ENCODE measurements at places on chromosomes 11 and 22.
A peak's percentile ranks its signal among the peaks of the same experiment; 100 is the strongest.

DNA sequence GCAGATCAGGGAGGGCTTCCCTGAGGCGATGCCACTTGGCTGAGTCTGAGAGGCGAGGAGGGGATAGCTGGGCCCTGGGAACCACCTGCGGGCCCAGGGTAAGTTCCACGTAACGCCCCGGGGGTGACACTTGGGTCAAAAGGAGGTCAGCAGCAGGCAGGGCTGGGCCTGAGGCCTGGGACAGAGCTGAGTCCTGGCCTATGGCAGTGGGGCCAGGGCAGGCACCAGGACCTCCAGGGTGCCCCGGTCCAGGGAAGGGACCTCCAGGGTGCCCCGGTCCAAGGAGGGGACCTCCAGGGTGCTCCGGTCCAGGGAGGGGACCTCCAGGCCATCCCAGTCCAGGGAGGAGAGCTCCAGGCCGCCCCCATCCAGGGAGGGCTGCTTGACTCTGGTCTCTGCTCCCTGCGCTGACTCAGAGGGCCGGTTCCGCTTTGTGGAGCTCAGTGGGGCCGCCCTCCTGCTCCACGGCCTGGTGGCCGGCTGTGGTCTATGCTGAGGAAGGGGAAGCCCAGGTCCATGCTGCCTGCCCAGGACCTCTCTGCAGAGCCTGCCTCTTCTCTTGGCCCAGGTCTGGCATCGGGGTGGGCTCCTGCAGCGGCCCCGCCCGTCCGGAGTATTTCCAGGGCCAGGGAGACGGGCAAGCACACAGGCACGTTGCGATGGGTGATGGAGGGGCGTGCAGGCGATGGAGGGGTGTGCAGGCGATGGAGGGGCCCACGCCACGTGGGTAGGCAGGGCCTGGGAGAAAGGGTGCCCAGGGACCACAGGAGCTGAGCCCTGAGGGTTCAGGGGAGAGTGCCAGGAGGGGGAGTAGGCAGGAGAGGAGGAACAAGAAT lies 19.5 kb upstream of the WNT7B start:
- DNase-seq: no peak

- no peak for DNase-seq
These were observed 785 bp upstream of the SUSD2 start for GRCh38 chr22:24180316-24181087.

GRCh38 chr11:77316733-77317342 lies 15.4 kb upstream of the GDPD4 start:
- DNase-seq: no peak

GRCh38 chr22:29014773-29015172 lies 46.9 kb downstream of the C22orf31 start:
- DNase-seq: no peak

DNA sequence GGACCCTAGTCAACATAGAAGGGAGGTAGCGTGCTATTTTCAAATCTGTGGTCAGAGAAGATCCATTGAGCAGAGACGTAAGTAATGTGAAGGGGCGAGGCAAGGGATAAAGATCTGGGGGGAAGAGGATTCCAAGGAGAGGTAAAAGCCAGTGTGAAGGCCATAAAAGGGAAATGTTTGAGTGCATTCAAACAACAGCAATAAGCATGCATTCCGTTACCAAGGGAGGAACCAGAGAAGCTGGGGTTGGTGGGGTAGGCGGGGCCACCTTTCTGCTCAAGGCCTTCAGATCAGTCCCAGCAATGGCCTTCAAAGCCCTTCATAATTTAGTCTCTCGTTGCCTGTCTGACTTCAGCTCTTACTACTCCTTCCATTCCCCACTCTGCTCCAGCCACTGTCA lies 18.4 kb upstream of the SMPD1 start:
- DNase-seq: no peak

DNA sequence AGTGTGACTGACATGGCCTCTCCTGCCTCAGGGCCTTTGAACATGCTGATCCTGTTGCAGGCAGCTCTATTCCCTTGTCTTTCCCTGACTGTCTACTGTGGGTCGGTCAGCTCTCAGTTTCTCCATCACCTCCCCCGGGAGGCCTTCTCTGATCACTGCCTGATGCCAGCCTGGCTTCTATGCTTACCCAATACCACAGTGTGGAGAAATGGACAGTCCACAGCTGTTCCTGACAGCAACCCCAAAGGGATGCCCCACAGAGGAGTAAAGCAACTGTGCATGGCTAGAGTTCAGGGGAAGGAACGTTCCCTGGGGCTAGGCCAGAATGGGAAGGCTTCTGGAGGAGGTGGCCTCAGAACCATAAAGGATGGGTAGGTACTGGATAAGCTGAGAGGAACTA lies 354.3 kb downstream of the MIAT start:
- DNase-seq: no peak

DNA sequence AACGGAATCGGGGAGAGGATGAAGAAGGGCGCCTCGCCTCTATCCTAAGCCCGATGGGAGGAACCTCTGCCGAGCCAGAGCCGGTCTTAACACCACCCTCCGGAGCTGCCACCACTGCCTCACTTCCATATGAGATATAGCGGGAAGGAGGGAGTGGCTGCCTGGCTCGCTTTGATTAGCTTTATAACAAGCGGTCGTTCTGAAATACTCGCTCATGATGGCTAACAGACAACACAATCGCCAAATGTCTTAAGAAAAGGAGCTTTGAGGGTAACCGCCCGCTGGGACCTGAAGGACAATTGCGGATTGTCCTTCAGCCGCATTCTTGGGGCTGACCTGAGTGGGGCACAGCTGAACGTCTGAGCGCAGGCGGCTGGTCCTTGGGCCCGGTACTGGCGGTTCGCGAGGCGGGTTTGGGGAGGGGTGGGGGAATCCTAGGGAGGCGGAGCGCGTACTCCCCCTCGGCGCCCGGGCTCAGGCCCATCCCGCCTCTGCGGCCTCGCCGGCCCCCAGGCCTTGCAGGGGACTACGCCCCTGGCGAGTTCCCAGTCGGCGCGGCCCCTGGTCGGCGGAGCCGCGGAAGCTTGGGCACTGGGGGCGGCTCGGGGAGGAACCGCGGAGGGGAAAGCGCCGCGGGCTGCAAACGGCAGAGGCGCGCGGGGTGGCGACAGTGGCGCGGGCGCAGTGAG lies at the start of gene PLAAT5:
Gene PLAAT5, minus strand, starts transcription at position 617 of the 689 bp plus-strand sequence. Its CDS starts 133 bp downstream, at position 484.
- DNase-seq: no peak

DNA sequence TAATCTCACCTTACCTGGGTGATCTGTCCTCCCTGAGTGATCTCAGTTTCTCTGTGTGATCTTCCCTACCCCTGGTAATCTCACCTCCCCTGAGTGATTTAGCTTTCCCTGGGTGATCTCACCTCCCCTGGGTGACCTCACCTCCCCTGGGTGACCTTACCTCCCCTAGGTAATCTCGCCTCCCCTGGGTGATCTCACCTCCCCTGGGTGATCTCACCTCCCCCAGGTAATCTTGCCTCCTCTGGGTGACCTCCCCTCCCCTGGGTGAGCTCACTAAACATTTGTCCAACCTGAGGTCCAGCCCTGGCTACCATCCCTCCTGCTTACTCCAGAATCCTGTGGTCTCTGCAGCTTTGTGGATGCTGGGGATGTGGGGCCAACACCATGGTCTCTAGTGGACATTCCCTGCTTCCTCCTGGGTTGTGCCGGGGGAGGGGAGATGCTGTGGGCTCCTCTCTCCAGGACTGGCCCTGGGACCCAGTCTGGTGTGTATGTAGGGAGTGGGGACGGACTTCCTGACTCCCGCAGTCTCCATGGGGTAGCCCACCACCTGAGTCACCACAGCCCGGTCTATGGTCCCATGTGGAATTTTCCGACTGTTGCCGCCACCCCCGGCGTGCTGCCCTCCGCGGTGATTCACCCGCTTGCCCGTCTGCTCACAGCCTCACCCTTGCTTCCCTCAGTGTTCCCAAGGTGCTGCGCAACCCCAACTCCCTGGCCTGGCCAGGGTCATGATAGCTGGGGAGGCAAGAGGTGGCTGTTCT lies 9.9 kb downstream of the LSP1 start:
- DNase-seq: no peak

- no peak for DNase-seq
These were observed 19.3 kb downstream of the ZC3H12C start for GRCh38 chr11:110112457-110112856.

- DNase-seq: peak; percentile 94
These were observed at the start of gene SDF2L1 for GRCh38 chr22:21641789-21642583. SDF2L1 (plus strand) TSS chr22:21642302; CDS start chr22:21642337, 35 bp downstream.

GRCh38 chr22:37186997-37187522 lies 987 bp downstream of the C1QTNF6 start:
- DNase-seq: no peak

DNA sequence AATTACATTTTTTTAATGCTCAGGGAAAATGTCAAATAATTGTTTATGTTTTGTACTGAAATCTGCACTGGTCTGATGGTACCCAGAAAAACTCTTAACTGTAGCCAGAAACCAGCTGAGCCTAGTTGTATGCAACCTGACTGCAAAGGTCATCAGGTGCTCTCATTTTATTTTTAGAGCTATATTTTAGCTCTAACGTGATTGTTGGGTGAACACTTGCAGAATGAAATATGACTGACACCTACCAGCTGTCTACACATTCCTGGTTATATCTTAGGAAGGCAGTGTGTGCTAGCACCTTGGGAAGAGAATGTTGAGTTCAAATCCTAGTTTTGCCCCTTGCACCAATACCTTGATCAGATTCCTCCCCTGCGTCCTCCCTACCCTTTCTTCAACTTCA lies 23.6 kb downstream of the PTPRJ start:
- DNase-seq: no peak

DNA sequence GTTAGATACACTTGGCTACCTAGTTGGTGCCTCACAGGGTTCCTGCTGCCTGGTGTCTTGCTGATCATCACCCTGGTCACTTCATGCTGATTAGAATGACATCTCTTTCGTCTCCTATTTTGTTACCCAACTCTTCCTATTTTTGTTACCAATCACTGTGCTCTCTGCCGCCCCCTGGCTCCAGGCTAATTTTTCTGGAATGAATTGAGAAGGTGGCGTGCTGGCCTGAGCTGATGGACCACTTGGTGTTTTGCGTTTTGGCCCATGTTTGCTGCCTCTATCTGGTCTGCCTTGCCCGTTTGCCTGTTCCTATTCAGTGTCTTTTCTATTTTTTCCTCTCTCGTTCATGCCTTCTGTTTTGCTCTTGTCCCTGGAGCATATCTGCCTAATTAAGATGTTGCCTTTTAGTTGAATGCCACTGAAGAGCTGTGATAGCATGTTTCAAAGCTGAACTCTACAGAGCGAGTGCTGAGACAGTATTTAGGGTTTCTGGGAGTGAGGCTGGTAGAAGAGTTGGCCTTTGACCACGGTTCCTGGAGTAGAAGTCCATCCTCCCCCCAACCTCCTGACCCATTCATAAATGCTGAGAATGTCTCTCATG lies 5.9 kb upstream of the ATF4 start:
- no peak for DNase-seq

DNA sequence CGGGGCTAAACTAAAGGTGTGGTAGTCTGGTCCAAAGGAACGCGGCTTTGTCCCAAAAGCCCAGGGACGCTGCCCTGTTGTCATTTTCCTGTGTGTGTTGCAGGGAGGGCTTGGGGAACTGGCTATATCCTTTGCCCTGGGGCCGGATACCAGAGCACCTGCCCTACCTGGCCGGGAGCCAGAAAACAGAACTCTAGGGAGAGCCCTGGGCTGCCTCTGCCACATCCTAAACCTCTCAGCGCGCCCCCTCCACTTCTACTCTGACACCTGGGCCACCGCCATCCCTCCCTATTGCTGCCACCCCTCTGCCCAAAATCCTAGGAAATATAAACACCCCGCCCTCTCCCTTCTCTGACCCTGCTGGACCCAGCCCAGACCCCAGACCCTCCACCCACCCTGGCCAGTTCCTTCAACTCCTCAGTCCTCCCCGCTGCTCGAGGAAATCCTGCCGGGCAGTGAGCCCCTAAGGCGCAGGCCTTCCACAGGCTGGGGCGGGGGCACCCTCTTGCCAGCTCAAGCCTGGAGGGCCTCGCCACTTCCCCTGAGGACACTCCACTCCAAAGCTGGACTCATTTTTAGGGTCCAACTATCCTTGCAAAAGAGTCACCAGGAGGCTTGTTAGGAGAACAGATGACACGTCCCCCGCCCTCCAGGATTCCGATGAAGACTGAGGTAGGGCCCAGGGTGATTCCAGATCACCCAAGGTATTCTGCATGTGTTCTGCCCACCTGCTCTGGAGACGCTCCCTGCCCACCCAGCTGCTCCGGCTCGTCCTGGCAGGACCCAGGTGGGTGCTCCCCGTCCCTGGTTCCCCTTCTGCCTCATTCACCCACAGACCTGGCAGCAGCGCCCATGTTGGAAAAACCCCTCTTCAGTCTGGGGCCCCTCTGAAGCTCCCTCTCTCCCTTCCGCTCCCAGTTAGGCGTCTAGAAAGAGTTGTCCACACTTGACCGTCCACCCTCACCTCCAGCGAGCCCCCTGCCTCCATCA lies 12.2 kb downstream of the KCTD17 start:
- DNase-seq: no peak

DNA sequence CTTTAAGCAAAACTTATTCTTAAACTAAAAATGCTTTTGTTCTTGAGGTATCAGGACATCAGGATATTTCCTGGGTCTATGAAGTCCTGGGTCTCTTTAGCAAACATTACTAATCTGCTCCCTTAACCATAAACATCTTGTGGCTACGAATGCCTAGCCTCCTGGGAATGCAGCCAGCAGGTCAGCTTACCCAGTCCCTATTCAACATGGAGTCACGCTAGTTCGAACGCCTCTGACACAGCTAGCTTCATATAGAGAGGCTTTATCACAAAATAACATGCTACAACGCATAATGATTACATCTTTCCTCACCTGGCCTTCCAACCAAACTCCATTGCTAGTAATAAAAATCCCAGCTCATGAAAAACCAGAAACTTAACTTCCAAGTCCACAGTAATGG lies 17.5 kb upstream of the FIBIN start:
- no peak for DNase-seq

DNA sequence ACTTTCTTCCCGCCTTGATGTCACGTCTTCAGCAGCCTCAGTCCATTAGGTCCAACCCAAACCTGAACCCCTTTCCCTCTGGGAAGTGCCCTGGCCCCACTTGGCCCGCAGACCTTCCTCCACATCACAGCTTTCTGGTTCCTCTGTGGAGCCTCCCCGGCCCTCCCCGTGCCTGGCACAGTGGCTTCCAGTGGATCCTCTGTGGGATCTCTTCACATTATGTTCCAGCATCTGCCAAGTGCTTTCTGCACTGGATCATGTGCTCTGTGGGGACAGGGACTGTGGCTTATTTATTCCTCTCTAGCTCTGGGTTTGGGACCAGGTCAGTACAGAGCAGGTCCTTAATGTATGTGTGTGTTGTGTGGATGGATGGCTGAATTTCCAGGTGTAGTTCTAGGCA lies 30.9 kb downstream of the POLR3H start:
- DNase-seq: no peak

Measured in esophagus squamous epithelium (tissue), 5 donors.